ENCODE measurements at places on chromosomes 7 and 10. TPM values are rescaled to one million over a fixed set of nuclear protein-coding genes. Genes with fewer than 3 reads are reported as not detected.

Gene ZEB1
- total RNA-seq: 37.2 TPM

Gene HMX2
- total RNA-seq: not detected

Gene NEUROD6
- not detected for total RNA-seq

Gene SEMA3D
- total RNA-seq: 17.7 TPM

Gene LRRN3
- total RNA-seq: 2.2 TPM

Gene COBL
- 3.6 TPM for total RNA-seq

Gene PYROXD2
- total RNA-seq: 4.5 TPM

Gene CYP3A4
- not detected for total RNA-seq

Gene RNLS
- total RNA-seq: 9.2 TPM

Gene SLC26A4
- 0.91 TPM for total RNA-seq

Gene SEMA3C
- total RNA-seq: 193 TPM

Gene CPXM2
- total RNA-seq: 5.5 TPM

Gene FAM25C
- total RNA-seq: not detected

Gene HHEX
- total RNA-seq: not detected

Gene CDHR1
- total RNA-seq: 0.75 TPM

Gene AKR1E2
- 1.4 TPM for total RNA-seq

Gene XRCC2
- total RNA-seq: 1.6 TPM

Gene CRYGN
- not detected for total RNA-seq

Gene HOXA6
- not detected for total RNA-seq

Gene EBLN1
- not detected for total RNA-seq

Gene ITGA8
- total RNA-seq: not detected

Gene GFRA1
- total RNA-seq: 24.2 TPM

Gene ANKRD1
- 913 TPM for total RNA-seq

Gene PPP1R17
- not detected for total RNA-seq

Gene HABP2
- not detected for total RNA-seq

Gene PEX1
- total RNA-seq: 6.5 TPM

Gene MYH16
- total RNA-seq: 0.11 TPM

Measured in astrocyte (in vitro differentiated cells and primary cell).